ENCODE measurements at places on chromosomes 1 and 21.

- no peak for DNase-seq
Measured at GRCh38 chr1:99702221-99702620, 56.3 kb downstream of the PALMD start.

GRCh38 chr21:34031835-34032370, 41.5 kb upstream of the MRPS6 start:
- DNase-seq, result no peak

DNA sequence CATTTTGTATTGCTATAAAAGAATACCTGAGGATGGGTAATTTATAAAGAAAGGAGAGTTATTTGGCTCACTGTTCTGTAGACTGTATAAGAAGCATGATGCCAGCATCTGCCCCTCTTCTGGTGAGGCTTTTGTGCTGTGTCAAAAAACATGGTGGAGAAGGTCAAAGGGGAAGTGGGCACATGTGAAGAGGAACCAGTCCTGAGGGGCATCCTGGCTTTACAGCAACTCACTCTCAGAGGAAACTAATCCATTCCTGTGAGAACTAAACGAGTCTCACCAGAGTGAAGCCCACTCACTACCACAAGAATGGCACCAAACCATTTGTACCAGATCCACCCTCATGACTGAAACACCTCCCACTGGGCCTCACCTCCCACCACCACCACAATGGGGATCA, 18.8 kb upstream of the SELP start:
- DNase-seq, result no peak

DNA sequence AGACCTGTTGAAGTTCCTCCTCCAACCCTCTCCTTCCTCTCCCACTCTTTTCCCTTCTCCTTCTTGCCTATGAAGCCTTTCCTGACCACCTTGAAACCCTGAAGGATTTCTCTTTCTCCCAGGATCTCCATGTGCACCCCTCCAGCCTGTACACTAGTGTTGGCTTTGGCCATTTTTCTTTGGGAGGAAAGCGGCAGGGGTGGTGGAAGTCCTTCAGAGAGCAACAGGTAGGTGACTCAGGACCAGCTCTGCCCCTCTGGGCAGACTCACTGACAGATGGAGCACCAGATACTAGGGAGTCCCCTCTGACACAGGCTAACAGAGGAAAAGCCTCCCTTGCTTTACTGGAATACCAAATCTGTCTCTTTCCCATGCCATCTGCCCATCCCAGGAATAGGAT, 4.6 kb downstream of the SLC26A9 start:
- DNase-seq, result no peak

DNA sequence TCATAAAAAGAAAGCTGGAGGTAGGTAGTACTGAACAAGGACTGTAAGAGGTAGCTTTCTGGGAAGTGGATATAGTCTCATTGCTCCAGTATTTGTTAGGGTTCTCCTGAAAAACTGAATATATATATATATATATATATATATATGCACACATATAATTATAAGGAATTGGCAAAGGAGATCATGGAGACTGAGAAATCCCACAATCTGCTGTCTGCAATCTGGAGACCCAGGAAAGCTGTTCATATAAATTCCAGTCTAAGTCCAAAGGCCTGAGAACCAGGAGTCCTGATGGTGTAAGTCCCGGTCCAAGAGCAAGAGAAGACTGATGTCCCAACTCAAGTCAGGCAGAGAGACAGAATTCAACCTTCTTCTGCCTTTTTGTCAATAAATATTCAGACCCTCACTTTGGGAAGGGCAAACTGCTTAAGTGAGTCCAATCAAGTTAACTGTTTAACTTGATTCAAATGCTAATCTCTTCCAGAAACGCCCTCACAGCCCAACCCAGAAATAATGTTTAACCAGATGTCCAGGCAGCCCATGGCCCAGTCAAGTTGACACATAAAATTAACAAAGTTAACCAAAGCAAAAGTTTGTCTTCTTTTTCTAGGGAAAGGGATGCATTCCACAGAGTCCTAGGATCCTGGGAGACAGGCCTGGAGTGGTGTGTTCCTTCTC, 225.3 kb upstream of the KAZN start:
- no peak for DNase-seq

DNA sequence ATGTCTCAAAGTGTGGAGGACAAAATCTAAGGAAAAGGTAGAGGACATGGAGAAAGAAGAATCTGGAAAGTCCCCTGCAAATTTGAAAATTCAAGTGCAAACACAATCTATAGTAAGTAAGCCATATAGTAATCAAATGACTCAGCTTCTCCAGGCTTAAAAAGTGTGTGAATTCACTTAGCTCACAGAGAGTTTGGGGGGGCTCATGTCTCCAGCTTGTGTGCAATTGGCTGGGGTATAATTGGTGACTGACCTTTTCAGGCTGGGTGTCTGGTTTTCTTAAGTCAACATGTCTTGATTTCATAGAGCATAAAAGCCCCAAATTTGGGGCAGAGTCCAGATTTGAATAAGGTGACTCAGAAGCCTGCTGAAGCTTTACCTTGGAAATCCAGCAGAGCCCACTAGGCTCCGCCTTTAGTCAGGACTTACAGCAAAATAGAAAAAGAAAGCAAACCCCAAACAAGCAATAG, 8.6 kb downstream of the CLDN14 start:
- no peak for DNase-seq

DNA sequence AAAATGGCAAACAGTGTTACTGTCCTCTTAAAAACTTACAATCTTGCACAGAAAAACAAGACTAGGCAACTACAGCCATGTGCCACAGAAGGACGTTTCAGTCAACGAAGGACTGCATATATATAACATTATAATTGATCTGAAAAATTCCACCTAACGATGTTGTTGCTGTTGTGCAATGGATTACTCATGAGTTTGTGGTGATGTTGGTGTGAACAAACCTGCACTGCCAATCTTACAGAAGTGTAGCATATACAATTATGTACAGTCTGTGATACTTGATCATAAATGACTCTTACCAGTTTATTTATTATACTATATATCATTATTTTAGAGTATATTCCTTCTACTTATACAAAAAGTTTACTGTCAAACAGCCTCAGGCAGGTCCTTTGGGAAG, 6.8 kb upstream of the VAMP4 start:
- no peak for DNase-seq

DNA sequence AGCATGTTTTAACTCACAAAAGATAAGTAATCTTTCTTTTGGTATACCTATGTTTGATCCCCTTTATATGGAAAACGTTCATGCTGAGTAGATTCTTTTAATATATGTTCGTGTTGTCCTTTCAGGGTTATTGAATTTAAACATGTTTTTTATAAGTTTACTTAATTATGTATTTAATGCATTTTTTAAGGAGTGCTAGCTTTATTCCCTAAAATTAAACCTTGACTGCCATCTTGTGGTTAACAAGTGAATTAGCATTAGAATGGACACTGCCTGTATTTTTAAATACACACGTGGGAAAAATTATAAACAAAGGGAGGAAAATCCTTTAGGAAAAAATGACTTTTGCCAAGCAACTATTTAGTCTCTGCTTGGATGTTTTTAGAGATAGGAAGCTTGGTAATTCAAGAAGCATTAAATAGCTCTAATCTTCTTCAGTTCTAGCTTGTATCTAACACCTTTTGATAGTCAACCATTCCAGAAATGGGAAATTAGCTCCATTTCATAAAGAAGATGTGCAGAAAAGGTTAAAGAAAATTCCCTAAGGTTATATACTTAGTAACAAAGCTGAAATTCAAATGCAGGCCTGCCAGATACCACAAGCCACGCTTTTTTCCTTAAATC, 43.0 kb downstream of the UBE2U start:
- no peak for DNase-seq

- DNase-seq, result no peak
Measured at GRCh38 chr21:38712071-38712470, 93.7 kb upstream of the ETS2 start.

GRCh38 chr1:32773018-32773763, 44.0 kb downstream of the YARS1 start:
- peak; percentile 53 for DNase-seq

- DNase-seq, result no peak
Measured at GRCh38 chr21:42393443-42393950, 2.4 kb downstream of the TMPRSS3 start.
